NCI-H1092 treated with DMSO at 0.1 percent for 48 hours (cell line): ENCODE measurements at places on chromosomes 1 and 21.
A peak's percentile ranks its signal among the peaks of the same experiment; 100 is the strongest.

GRCh38 chr1:8902765-8903164 lies 24.3 kb upstream of the ENO1 start:
- DNase-seq: no peak

- DNase-seq: no peak
These were observed 1.3 kb downstream of the USF1 start for GRCh38 chr1:161044535-161044907.

DNA sequence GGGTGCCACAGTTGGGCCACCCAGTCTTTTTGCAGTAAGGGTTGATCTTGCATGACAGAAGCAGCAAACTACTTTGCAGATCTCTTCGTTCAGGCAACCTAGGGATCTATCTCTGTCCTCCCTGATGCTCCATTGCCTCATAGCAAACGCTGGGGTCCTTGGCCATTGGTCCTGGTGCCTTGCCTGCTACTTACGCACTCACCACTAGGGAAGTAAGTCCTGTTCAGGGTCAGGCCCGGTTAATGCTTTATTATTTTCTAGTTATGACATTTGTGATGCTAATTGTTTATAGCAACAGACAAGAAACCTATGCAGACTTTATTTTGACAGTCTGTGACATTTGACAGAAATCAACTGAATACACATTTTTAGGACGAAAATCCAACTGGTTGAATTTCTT lies 326.5 kb upstream of the FMN2 start:
- DNase-seq: no peak

DNA sequence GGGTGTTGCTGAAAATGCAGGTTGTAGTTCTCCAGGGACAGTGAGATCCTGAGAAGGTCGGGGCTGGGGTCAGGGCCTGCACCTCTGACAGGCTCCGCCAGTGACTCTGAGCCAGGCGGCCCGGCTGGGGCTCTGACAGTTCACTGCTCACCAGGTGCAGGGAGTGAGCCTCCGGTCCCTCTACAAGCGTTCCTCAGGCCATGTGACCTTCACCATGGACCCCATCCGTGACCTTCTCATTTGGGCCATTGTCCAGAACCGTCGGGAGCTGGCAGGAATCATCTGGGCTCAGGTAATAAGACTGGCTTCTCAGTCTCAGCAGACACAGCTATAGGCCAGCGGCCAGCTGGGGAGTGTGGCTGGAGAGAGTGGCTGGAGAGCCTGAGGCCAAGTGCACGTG lies 41.8 kb downstream of the TRPM2 start:
- no peak for DNase-seq

- DNase-seq: peak; percentile 75
These were observed 16.3 kb downstream of the IER5 start for GRCh38 chr1:181104790-181105133.

DNA sequence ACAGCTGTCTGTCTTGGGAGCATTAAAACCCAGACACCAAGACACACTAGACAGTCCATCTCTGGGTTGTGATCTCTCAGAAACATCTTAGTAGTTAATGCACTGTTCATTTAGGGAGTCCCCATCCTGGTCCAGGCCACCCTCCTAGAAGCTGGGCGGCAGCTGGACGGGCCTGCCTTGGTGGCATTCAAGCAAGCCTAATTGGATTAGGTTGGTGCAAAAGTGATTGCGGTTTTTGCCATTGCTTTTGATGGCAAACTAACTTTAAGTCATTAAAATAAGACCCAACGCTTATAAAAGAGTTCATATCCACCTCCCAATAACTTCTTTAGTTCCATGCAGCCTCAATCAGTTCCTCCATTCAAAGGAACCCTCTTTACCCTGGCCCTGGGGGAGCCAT lies 21.7 kb downstream of the ATP5PO start:
- no peak for DNase-seq

DNA sequence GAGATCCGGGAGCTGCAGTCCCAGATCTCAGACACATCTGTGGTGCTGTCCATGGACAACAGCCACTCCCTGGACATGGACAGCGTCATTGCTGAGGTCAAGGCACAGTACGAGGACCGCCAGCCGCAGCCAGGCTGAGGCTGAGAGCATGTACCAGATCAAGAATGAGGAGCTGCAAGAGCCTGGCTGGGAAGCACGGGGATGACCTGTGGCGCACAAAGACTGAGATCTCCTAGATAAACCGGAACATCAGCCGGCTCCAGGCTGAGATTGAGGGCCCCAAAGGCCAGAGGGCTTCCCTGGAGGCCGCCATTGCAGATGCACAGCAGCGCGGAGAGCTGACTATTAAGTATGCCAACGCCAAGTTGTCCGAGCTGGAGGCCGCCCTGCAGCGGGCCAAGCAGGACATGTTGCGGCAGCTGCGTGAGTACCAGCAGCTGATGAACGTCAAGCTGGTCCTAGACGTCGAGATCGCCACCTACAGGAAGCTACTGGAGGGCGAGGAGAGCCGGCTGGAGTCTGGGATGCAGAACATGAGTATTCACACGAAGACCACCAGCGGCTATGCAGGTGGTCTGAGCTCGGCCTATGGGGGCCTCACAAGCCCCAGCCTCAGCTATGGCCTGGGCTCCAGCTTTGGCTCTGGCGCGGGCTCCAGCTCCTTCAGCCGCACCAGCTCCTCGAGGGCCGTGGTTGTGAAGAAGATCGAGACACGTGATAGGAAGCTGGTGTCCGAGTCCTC lies 25.5 kb downstream of the ETV3L start:
- DNase-seq: peak; percentile 80

GRCh38 chr21:39189857-39190604 lies 6.8 kb upstream of the PSMG1 start:
- no peak for DNase-seq

DNA sequence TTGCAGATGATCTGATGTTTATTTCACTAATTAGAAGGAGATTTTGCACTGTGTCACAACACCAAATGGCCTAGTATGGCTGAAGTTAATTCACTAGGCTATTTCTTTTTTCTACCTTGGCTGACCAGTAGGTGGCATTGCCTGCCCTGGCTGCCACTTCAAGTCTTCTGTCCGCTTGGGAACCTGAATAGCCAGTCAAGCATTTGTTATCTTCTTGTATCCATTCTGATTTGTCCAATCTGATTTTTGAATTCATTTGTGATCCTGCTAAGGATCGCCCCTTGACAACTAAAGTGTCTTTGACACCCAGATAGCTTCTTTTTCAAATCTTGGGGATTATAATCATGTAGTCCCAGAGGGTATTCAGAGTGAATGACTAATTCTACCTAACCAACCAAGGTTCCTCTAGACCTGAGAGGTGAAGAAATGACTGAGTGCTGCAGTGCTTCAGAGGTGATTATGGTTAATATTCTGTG lies 99.4 kb downstream of the GIPC2 start:
- peak; percentile 34 for DNase-seq

DNA sequence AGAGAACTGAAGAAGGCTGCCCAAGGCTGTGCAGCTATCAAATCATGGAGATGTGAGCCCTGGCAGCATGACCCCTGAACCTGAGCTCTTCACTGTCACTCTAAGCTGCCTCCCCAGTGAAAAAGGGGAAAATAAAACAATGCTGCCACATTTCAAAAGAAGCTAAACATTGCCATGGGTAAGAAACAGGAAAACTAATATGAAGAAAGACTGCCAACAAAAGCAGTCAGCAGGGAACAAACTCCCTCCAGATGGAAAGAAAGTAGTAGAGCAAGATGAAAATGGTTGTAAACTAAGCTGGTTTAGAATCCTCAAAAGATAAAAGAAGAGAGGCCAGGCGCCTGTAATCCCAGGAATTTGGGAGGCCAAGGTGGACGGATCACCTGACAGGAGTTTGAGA lies 36.2 kb upstream of the CSF1 start:
- DNase-seq: no peak

GRCh38 chr1:224519874-224520273 lies 85.3 kb upstream of the WDR26 start:
- DNase-seq: no peak

DNA sequence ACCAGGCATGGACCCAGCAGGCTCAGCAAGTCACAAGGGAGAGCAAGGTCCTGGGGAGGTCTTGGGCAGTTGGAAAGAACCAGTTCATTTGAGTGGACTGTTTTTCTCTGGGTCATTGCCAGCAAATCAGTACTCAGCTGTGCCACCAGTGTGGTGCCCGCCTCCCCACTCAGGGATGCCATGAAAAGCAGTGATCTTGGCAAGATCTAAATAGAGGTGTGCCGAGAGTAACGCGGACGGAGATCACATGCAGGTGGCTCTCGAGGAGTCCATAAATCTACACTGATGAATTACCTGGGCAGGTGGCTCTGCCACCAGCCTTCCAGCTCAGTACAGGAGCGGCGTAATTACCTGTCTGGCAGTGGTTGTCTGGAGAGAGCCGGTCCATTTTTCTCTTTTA lies 642.2 kb downstream of the PTPRU start:
- peak; percentile 71 for DNase-seq

DNA sequence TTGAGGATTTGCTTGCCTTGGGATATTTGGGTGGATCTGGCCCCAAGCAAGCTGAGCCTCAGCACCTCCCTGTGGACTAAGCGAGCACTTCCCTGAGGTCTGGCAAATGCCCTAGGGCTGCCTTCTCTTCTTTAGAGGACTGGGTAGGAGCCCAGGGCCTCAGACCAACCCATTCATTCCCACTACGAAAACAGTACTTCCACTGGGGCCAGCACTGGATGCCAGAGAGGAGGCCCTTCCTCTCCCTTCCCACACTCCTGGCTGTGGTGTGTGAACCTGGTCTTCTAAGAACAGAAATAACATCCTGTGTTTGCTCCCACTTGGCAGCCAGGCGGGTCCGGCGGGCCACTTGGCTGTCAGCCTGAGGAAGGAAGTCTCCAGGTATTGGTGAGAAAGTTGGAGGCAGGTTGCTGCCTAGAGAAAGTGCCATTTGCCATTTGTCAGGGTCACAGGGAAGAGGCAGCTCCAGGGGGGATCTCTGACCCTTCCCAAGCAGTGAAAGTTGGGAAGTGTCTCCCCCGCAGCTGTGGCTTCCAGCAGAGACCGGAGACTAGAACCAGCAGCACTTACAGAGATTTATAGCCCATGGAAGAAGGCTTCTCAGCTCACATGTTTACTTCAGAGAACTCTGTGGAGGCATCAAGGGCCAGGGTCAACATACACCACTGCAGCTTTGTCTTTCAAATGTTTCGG lies 323.5 kb downstream of the SIPA1L2 start:
- DNase-seq: peak; percentile 48
